ENCODE measurements at places on chromosomes 4 and X.

- DNase-seq = no peak
Observed at GRCh38 chr4:68324519-68325262, 25.2 kb downstream of the YTHDC1 start.

GRCh38 chr4:20305976-20306375, 54.3 kb downstream of the SLIT2 start:
- DNase-seq = no peak

DNA sequence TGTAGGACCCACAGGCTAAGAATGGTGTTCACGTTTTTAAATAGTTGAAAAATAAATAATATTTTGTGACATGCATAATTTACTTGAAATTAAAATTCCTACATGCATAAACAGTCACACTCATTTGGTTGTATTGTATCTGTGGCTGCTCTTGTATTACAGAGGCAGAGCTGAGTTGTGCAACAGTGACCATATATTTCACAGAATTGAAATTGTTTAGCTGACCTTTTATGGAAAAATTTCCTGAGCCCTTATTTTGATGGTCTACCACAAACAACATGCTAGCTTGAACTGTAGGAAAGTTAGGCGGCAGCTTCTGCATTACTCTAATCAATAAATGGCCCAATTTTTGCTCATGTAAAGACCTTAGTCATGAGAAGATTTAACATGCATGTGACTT, 633.4 kb upstream of the AADAT start:
- no peak for DNase-seq

DNA sequence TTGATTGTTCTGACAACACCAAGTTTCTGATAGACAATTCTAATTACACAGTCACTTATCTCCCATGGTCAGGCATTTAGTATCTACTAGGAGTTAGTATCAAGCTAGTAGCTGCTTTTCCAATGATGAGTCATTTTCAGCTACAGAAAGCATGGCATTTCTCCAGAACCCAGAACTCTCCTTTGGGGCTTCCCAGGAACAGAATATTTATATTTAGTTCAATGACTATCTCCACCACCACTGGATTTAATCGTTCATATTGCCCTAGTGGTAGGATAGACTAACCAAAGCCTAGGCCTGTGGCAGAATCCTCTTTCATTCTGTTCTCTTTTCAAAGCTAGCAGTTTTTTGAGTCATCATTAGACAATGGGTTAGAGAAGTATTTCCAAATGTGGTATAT, 569.4 kb downstream of the GABRG1 start:
- no peak for DNase-seq

DNA sequence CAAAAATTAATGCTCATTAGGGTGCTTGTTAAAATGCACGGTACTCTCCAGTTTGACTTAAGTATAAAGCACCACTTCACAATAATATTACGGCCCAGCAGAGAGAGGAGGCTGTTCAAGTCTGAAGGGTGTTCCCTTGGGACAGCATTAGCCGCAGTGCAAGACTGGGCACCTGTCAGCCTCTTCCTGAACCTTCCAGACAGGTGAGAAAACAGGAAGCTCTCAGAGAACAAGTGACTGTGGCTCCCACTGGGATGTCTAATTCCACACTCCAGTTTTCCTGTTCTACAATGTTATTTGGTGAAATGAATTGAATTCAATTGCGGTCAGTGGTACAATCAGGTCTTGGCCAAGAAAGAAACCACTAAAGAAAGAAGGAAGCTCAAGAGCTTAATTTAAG, 414.4 kb downstream of the SMARCA1 start:
- DNase-seq = no peak

DNA sequence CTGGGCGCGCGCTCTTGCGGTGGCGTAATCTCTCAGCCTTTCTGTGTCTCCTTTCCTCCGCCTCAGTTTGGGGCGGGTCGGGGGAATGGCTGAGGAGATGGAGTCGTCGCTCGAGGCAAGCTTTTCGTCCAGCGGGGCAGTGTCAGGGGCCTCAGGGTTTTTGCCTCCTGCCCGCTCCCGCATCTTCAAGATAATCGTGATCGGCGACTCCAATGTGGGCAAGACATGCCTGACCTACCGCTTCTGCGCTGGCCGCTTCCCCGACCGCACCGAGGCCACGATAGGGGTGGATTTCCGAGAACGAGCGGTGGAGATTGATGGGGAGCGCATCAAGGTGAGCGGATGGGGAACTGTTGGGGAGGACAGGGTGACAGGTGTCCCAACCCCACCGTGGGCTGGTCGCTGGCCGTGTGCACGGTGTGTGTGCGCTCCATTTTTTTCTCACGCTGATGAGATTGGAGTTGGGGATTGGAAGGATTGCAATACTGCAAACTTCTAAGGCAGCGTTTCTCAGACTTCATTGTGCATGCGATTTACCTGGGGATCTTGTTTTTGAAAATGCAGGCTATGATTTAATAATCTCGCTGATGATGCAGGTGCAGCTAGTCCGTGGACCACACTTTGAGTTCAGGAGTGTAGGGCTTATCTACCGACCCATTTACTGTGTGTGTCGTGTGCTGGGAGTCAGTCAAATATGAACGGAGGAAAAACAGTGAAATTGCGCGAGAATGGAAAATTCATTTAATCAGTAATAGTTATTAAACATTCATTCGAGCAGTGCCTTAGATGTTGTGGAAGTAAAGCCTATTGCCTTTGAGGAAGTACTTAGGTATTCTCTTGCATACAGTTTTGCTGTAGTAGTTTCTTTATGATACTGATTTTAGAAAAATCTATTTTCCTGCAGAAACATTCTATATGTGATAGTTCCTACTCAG, at the start of gene RAB33B:
TSS of gene RAB33B (plus strand) at position 11 of the 935 bp plus-strand sequence. CDS start at position 86, 75 bp downstream.
- DNase-seq = no peak

GRCh38 chrX:109875831-109876230, 127.1 kb upstream of the TMEM164 start:
- DNase-seq = no peak

DNA sequence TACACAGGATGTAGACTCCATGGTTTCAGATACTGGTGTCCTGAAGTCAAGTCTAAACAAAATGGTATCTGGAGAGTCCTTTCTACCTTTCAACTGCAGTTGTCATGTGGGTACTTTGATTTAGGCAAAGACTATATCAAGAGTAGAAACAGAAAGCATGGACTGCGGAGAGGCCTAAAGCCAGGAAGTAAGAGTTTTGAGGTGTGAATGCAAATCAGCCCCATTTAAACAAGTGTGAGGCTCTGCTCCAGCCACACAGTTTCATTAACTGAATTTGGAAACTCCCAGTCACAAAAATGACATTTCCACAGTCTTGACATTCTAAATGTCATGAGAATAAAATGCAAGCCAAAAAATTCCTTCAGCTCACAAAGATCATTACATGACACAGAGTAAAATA, 87.2 kb upstream of the MCF2 start:
- no peak for DNase-seq

DNA sequence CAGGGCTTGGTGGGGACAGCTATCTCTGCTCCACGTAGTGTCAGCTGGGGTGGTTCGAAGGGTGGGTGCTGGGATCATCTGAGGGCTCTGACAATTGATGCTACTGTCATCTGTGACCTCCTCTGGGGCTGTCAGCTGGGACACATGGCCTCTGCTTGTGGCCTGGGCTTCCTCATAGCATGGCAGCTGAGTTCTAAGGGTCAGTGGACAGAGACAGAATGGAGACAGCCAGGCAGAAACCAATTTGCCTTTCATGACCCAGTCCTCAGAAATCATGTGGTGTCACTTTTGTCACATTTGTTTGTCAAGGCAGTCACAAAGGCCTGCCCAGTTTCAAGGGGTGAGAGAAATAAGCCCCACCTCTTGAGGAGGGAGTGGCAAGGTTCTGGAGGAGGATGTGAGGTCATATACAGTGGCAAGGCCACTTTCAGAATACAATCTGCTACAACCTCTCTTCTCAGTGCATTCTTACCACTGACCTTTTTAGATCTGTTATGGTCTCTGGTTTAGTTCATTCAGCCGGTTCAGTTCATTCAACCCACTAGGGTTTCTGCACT, 103.6 kb upstream of the BCOR start:
- DNase-seq = peak; percentile 64

GRCh38 chrX:143934542-143934941, 50.7 kb downstream of the UBE2NL start:
- no peak for DNase-seq

DNA sequence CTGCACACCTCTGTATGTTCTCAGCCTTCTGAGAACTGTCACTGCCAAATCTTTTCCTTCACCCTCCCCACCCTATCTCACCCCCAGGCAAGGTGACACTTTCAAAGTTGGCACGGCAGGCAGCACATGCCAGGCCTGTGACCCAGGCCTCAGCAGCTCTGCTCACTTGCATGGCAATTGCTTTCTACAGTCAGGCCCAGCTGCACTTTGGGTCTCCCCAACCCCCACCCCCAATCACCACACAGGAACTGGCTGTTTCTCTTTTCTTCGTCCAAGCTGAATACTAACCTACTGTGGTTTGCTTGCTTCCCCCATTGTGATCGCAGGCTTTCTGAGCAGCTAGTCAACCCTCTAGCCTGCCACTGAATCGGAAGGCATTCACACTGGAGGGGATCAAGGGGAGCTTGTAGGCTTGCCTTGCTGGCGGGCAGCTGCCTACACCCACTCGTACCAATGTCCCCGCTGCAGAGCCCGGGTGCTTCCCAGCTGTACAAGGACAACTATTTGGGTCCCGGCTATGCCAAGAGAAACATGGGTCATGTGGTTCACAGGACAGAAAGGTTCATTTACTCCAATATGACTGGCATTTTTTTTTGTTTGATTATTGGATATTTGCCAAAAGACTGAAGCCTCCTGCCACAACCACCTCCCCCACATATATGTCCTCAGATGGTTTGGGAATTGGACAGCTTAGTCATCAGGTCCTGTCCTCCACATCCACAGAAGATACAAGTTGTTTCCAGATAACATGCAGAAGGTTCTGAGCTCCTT, 28.1 kb downstream of the SLC25A43 start:
- DNase-seq = peak; percentile 6

DNA sequence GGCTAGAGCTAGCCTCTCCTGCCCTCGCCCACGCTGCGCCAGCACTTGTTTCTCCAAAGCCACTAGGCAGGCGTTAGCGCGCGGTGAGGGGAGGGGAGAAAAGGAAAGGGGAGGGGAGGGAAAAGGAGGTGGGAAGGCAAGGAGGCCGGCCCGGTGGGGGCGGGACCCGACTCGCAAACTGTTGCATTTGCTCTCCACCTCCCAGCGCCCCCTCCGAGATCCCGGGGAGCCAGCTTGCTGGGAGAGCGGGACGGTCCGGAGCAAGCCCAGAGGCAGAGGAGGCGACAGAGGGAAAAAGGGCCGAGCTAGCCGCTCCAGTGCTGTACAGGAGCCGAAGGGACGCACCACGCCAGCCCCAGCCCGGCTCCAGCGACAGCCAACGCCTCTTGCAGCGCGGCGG, at the start of gene AR:
TSS of gene AR (plus strand) at position 204 of the 400 bp plus-strand sequence. CDS start 1,126 bp downstream, outside the sequence.
- no peak for DNase-seq

DNA sequence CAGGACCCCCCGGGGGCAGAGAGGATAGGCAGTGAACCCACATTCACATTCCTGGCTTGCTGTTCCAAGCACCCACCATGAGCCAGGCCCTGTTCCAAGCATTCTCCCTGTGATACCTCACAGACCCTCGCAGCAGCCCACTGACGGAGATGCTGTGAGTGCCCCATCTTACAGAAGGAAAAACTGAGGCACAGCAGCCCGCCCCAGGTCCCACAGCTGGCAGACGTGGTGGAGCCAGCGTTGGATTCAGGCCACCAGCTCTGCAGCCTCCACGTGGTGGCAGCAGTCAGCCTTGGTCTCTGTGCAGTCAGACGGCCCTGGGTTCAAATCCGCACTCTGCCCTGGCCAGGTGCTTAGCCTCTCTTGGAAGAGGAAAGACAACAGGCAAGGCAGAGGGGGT, 16.8 kb downstream of the MAN2B2 start:
- DNase-seq = no peak

- DNase-seq = no peak
Observed at GRCh38 chr4:113435893-113436292, 325.6 kb downstream of the CAMK2D start.

GRCh38 chrX:119067023-119067739, 5.6 kb upstream of the CT47C1 start:
- DNase-seq = peak; percentile 22

All from activated CD4-positive, alpha-beta T cell treated with anti-CD3 and anti-CD28 coated beads, Interleukin-2, amount 10 ng/mL, durations not matched to agents 7 days and 5 days (primary cell).